ENCODE measurements at places on chromosomes 4 and X.

GRCh38 chr4:35734381-35735098 is 509.8 kb downstream of the ARAP2 start:
- no peak for DNase-seq

GRCh38 chr4:24010573-24010972 is 120.7 kb upstream of the PPARGC1A start:
- no peak for DNase-seq

DNA sequence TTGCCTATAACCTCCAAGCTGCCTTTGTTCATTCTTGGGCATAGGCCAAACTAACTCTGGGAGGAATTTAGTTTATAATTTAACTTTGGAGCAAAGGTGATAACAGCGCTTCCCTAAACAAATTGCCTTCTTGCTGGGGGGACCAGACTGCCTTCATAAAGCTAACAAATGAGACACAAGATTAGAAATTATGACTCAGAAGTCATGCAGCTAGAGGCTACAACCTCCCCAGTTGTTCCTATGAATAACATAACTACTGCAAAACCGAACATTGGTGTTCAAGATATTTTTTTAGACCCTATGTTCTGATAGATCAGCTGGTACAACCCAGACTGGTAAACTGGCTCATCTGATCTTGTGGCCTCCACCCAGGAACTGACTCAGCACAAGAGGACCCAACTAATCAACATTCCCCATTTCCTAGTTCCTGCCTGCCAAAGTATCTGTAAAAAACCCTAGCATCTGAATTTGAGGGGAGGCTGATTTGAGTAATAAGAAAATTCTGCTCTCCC is 22.0 kb upstream of the TMPRSS11B start:
- no peak for DNase-seq

GRCh38 chrX:46628460-46629371 is 55.2 kb downstream of the CHST7 start:
- DNase-seq: no peak

DNA sequence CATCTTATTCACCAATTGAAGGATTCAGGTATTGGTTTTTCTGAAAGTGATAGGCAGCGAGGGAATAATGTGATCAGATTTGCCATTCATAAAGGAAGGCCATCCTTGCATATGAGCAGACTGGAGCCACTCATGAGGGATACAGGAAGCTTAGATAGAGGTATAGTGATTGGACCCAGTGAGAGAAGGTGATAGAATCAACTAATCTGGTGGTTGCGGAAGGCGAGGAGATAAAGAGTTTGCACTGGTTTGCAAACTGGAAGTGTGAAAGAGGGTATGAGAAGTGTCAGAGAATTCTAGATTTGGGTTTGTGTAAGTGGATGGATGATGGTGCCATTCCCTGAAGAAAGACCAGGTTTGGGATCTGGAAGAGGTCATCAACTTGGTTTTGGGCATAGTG is 57.3 kb upstream of the RASGEF1B start:
- DNase-seq: no peak
